Activated T-helper 2 cell treated with anti-CD3 and anti-CD28 coated beads, Interferon-gamma antibody, Interleukin-2, Interleukin-4, amounts not matched to agents 10 μg/mL and 5 μg/mL and 100 μg/mL, durations not matched to agents 14 hours and 24 hours and 36 hours (primary cell): ENCODE measurements at places on chromosomes 3 and 15. TPM values are rescaled to one million over a fixed set of nuclear protein-coding genes. Genes with fewer than 3 reads are reported as not detected.

- DNase-seq, result no peak
Measured at GRCh38 chr3:17505856-17506255, 236.6 kb downstream of the TBC1D5 start.

DNA sequence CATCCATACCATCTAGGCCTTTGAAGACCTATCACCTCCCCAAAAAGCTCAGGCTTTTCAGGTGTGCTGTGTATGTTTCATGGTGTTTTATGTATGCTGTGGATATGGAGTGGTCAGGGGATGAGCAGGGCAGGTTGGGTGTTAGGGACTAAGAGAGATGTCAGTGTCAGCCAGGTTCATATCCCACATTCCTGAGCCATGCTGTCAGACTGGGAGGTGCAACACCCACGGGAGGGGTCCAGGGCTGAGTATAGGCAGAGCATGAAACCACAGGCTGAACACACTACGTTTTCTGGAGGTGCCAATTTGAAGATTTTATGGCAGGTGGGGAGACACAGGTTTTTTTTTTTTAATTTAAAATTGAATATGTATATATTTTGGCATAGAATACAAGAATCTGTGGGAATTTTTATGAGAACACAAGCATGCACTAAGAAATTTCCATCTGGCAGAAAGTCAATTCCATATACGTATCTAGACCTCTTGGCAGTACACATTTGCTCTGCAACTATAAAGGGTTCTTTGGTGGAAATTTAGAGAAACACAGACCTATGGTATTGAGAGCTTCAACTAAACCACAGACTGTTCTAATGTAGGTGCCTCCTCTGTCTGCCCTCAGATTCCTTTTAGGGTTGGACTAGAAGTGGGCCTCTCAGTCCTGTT lies 101.9 kb upstream of the RNU6-1 start:
- H3K36me3 ChIP-seq, result no peaks in the 10 kb centered on the region
- DNase-seq, result no peak
- peaks cover 5% of the 10 kb centered on the region for H3K27me3 ChIP-seq
- no peak overlapping the region for H3K27ac ChIP-seq
- peaks cover under 1% of the 10 kb centered on the region for H3K4me1 ChIP-seq

DNA sequence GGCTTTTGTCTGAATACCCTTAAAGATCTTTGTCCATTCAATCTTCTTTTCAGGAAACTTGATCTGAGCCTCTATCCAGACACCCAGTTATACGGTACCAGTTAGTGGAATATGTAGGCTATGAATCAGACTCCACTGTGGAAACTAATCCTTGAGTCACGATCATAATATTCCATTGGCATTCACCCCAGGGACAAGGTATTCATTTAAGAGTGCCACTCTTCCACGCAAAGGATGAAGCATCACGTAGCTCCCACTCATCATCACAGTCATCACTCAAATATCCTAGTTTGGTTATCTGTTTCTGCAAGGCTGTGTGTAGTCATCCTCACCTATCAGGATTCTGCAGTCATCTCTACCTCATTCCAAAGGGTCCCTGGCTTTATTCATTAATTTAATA lies 85.6 kb downstream of the NEDD4 start:
- DNase-seq, result no peak
- H3K4me3 ChIP-seq, result no peak overlapping the region
- H3K27me3 ChIP-seq, result no peaks in the 10 kb centered on the region
- no peaks in the 10 kb centered on the region for H3K4me1 ChIP-seq

Gene HRH1
- 0.99 and 1.3 TPM in 2 replicates for total RNA-seq

DNA sequence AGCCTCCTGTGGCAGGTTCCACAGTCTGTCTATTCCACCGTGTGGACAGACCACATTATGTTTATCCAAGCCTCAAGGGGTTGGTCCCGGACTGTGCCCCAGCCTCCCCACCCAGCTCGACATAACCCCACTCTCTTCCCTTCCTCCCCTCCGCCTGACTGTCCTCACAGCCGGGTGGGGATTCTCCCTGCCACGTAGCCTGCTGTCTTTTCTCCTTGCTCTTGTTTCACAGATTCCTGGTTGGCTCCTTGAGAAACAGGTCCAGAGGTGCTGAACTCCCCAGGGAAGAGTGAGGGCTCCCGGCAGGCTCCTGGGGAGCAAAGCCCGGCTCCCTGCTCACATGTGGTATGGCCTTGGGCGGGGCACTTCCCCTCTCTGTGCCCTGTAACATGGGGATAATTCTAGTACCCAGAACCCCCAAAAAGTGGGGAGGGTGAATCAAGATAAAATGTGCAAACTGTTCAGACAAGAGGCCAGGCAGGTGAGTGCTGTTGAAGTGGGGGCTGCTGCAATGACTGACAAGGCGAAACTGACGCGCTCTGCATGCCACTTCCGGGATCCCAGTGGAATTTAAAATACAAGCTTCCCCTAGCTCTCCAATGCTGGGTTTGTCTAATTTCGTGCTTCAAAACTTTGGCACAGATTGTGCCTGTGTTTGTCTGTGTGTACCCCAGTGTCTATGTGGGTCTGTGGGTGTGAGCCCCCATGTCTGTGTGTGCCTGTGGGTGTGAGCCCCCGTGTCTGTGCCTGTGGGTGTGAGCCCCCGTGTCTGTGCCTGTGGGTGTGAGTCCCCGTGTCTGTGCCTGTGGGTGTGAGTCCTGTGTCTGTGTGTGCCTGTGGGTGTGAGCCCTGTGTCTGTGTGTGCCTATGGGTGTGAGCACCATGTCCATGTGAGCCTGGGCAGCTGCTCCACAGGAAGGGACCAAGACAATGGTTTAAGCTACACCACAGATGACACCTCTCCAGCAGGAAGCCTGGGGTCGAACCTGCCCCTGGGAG lies 160.6 kb upstream of the IQSEC1 start:
- no peaks in the 10 kb centered on the region for H3K36me3 ChIP-seq
- no peak overlapping the region for H3K4me3 ChIP-seq
- H3K27ac ChIP-seq, result peak overlapping the region; percentile 53
- H3K27me3 ChIP-seq, result peaks cover 16% of the 10 kb centered on the region
- no peak for DNase-seq

DNA sequence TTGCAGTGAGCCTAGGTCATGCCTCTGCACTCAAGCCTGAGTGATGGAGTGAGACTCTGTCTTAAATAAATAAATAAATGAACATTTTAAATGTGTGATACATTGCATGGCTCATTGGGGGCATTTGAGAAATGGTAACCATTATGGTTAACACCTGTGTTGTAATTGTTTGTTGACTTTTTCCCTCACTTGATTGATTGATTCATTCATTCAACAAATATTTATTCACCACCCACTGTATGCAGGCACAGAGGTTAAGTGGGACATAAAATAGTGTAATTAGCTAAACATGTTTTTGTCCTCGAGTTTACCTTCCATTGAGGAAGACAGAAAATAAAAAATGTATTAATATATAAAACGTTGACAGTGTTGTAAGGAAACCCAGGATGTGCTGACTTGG lies 127.1 kb upstream of the ANKRD28 start:
- DNase-seq, result no peak
- no peaks in the 10 kb centered on the region for H3K36me3 ChIP-seq
- no peak overlapping the region for H3K4me3 ChIP-seq
- peaks cover 20% of the 10 kb centered on the region for H3K27me3 ChIP-seq
- no peak overlapping the region for H3K27ac ChIP-seq
- peaks cover 1% of the 10 kb centered on the region for H3K4me1 ChIP-seq

DNA sequence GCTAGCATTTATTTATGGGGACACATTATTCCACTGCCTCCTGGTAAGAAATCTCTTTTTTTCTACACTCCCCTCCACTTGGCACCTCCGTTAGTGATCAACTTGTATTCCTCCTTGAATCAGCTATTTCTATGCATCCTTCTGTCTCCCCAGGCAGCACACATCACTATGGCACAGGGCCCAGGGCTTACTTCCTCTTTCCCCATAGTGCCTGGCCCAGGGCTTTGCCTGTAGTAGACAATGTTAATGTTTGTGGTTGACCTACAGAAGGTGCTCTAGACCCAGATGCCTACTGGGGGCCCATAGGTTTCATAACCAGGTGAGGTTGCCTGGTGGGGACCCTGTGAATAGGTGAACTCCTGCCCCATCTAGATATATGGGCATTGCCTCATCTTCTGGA lies 44.9 kb downstream of the EPHB1 start:
- no peak overlapping the region for H3K4me3 ChIP-seq
- H3K27ac ChIP-seq, result no peak overlapping the region
- H3K27me3 ChIP-seq, result peaks cover 14% of the 10 kb centered on the region

GRCh38 chr3:58952128-58952917 lies 97.5 kb downstream of the CFAP20DC start:
- no peak for DNase-seq
- peaks cover under 1% of the 10 kb centered on the region for H3K27me3 ChIP-seq
- no peaks in the 10 kb centered on the region for H3K36me3 ChIP-seq
- no peak overlapping the region for H3K27ac ChIP-seq

GRCh38 chr3:101069901-101070798 lies 76.9 kb upstream of the ABI3BP start:
- no peaks in the 10 kb centered on the region for H3K36me3 ChIP-seq
- no peak overlapping the region for H3K27ac ChIP-seq

GRCh38 chr15:71219645-71220044 lies 104.4 kb downstream of the THSD4 start:
- H3K27ac ChIP-seq, result no peak overlapping the region
- no peaks in the 10 kb centered on the region for H3K36me3 ChIP-seq
- no peak for DNase-seq
- no peak overlapping the region for H3K4me3 ChIP-seq
- H3K4me1 ChIP-seq, result no peaks in the 10 kb centered on the region

GRCh38 chr3:100927775-100928174 lies 65.4 kb downstream of the ABI3BP start:
- peaks cover 3% of the 10 kb centered on the region for H3K27me3 ChIP-seq
- no peak for DNase-seq
- no peak overlapping the region for H3K27ac ChIP-seq
- no peak overlapping the region for H3K4me3 ChIP-seq

GRCh38 chr3:24363242-24363641 lies 131.4 kb downstream of the THRB start:
- no peaks in the 10 kb centered on the region for H3K27me3 ChIP-seq
- no peak for DNase-seq
- H3K4me3 ChIP-seq, result no peak overlapping the region
- H3K36me3 ChIP-seq, result no peaks in the 10 kb centered on the region
- H3K4me1 ChIP-seq, result no peaks in the 10 kb centered on the region

Gene PFKFB4
- 53.0 and 57.0 TPM in 2 replicates for total RNA-seq

Gene CGNL1
- total RNA-seq, result not detected in 2 replicates

GRCh38 chr3:33428734-33429133 lies 11.5 kb downstream of the UBP1 start:
- peaks cover 43% of the 10 kb centered on the region for H3K4me1 ChIP-seq
- DNase-seq, result no peak
- no peak overlapping the region for H3K4me3 ChIP-seq
- no peak overlapping the region for H3K27ac ChIP-seq

GRCh38 chr15:74976159-74976558 lies 19.2 kb upstream of the SCAMP5 start:
- H3K4me1 ChIP-seq, result peaks cover 12% of the 10 kb centered on the region
- DNase-seq, result no peak
- peaks cover 7% of the 10 kb centered on the region for H3K27me3 ChIP-seq
- no peaks in the 10 kb centered on the region for H3K36me3 ChIP-seq
- no peak overlapping the region for H3K4me3 ChIP-seq

DNA sequence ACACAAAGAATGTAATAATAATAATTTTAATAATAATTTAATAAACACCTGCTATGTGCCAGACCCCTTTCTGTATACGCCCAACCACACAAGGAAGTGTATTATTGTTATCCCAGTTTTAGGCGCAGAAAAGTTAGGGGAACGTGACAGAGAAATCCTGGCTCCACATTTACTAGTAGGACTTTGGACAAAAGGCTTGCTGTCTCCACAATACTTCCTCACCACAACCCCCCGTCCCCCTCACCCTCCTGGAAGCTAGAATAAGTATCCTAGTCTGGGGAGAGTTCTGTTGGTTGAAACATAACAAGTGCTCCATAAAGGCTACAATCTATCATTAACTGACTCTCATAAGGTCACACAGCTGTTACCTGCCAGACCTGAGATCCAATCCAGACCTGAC lies 488 bp upstream of the IL17RD start:
- DNase-seq, result no peak
- H3K27ac ChIP-seq, result no peak overlapping the region
- H3K4me3 ChIP-seq, result peak overlapping the region; percentile 49
- H3K27me3 ChIP-seq, result peaks cover 71% of the 10 kb centered on the region
- H3K36me3 ChIP-seq, result no peaks in the 10 kb centered on the region

DNA sequence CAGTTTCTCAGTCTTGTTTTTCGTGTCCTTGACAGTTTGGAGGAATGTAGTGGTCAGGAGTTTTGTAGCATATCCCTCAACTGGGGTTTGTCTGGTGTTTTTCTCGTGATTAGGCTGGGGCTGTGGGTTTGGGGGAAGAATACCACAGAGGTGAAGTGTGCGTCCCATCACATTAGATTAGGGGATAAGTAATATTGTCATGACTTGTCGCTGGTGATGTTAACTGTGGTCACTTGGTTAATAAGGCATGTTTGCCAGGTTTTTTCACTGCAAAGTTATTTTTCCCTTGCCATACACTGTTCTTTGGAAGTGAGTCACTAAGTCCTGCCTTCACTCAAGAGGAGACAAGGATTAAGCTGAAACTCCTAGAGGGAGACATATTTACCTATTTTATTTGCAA lies 39.1 kb downstream of the PAK2 start:
- no peak overlapping the region for H3K27ac ChIP-seq
- no peak overlapping the region for H3K4me3 ChIP-seq
- no peak for DNase-seq
- H3K4me1 ChIP-seq, result peaks cover 18% of the 10 kb centered on the region
- no peaks in the 10 kb centered on the region for H3K27me3 ChIP-seq
- H3K36me3 ChIP-seq, result peaks cover 63% of the 10 kb centered on the region
